ENCODE measurements at places on chromosomes 7 and 10.

DNA sequence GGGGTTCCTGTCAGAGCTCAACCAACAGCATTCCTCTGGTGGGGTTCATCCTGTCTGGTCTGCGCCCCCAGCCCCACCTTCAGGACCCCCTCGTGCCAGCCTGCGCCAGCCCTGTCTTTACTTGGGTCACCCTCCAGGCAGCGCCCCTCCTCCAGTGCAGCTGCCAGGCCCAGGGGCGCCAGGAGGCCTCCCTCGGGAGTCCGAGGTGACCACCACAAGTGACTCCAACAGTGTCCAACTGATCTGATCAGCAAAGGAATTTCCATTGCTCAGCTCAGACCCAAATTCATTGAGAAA, 10.6 kb downstream of the WDR86 start:
- DNase-seq, result no peak

- DNase-seq, result no peak
Measured at GRCh38 chr10:15163253-15163828, 5.2 kb downstream of the NMT2 start.

DNA sequence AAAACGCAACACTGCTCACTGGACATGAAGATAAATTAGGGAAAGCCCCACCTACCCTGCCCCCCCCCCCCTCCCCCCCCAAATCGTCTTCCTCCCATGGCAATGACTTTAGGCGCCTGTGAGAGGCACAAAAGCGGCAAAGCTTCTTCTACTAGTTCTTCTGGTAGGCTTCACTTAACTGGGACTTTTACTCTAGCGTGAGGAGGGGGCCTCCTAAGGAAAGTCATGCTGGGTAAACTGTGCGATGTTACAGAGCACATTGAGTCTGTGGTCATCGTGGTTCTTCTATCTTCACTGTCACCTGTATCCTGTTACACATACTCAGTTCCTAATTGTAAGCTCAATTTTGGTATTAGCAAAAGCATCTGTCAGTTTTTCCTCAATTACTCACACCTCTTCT, 25.1 kb downstream of the HSPB1 start:
- DNase-seq, result no peak

- DNase-seq, result no peak
Measured at GRCh38 chr7:4129481-4130122, 552.5 kb upstream of the FOXK1 start.

GRCh38 chr7:80806663-80807062, 112.2 kb downstream of the SEMA3C start:
- DNase-seq, result no peak

DNA sequence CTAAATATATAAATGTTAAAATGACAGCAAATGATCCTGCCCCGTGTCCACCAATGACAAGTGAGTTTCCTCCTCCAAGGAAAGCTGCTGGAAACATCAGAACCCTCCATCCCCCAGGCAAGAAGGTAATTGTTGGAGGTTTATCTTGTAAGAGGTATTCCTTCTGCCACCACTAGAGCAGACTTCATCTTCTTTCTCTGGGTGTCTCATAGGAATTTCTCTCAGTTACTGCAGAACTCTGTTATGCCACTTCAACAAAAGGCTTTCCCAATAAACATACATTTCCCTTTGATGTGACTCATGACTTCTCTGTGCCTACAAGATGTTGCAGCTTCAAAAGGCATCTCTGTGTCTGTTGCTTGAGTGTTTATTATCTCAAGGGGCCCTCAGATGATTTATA, 279.1 kb downstream of the BMPER start:
- no peak for DNase-seq

DNA sequence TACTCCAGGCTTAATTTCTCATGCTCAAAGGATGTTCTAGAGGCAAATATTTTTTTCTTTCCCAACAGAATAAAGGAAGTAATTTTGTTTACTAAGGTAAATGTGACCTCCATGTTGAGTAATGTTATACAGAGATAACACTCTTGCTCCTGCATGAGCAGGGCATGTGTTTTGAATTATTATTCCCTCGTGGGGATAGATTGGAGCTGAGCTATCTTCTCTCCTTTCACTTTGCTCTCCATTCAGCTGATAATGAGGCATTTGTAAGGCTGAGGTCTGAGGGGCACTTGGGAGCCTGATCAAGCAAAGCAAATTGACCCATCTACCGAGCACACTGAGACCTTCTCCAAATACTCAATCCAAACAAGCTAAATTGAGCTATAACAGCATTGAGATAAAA, 50.7 kb upstream of the GHITM start:
- DNase-seq, result no peak

GRCh38 chr10:112208292-112208691, 24.7 kb upstream of the GPAM start:
- no peak for DNase-seq

Data from stimulated activated CD4-positive, alpha-beta T cell treated with anti-CD3 and anti-CD28 coated beads, Interleukin-15, amount 100 ng/mL, for 1 hour (primary cell).